NCI-H446 (cell line): ENCODE measurements at places on chromosomes 3 and 15.

DNA sequence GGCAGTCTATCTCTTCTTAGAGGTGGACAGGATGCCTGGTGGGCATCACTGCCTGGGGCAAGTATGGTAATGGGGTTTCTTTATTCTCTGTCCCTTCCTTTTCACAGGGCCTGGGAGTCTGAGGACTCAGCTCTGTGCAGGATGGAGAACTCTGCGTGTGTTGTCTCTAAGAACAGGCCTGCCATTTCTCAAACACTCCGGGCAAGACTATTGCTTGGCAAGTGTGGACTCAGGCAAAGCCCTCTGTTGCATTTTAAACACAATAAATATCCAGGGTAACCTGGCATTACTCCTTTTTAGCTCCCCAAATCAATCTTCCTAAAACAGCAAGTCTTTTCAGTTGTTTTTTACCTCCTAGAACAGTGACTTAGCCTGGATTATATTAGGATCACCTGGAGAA, 185.1 kb upstream of the ROPN1 start:
- DNase-seq, result no peak

GRCh38 chr15:96339619-96340347, 9.3 kb downstream of the NR2F2 start:
- DNase-seq, result no peak

DNA sequence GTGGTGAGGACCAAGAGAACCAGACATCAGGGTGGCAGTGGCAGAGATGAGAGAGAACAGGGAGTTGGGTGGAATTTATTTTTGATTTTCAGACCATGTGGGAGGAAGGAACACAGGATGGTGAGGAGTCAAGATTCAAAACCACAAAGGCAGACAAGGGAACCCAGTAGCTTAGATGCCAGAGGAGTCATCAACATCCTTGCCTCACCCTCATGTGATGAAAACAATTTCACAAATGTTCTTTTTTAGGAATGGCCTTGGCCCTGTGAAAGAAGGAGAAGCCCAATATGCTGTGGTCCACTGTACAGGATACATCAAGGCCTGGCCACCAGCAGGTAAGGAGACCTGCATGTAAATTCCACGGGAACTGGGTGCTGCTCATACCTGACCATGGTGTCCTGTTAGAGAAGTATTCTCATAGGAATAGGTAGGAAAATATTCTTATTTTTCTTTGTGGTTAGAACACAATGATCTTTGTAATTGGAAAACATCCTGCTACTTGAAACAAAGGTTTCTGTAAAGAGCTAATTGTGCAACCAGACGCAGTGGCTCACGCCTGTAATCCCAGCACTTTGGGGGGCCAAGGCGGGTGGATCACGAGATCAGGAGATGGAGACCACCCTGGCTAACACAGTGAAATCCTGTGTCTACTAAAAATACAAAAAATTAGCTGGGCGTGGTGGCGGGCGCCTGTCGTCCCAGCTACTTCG, 110.0 kb downstream of the ARNT2 start:
- no peak for DNase-seq

- no peak for DNase-seq
Measured at GRCh38 chr3:54372232-54372631, 249.9 kb downstream of the CACNA2D3 start.

DNA sequence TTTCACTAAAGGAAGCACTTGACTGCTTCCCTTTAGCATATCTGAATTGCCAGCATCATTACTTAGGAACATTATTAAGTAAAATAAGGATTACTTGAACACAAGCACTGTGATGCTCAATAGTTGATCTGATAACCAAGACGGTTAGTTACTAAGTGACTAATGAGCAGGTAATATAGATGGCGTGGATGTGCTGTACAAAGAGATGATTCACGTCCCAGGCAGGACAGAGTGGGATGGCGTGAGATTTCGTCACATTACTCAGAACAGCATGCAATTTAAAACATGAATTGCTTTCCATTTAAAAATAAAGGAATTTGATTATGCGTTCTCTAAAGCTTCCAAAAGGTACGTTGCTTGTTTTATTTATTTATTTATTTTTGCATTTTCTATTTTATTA, 240.0 kb upstream of the ARHGEF26 start:
- no peak for DNase-seq

- DNase-seq, result no peak
Measured at GRCh38 chr3:101518421-101518871, 5.4 kb upstream of the SENP7 start.

GRCh38 chr15:96790004-96790403, 459.5 kb downstream of the NR2F2 start:
- no peak for DNase-seq

- no peak for DNase-seq
Measured at GRCh38 chr3:155465664-155466063, 172.2 kb upstream of the STRIT1 start.

DNA sequence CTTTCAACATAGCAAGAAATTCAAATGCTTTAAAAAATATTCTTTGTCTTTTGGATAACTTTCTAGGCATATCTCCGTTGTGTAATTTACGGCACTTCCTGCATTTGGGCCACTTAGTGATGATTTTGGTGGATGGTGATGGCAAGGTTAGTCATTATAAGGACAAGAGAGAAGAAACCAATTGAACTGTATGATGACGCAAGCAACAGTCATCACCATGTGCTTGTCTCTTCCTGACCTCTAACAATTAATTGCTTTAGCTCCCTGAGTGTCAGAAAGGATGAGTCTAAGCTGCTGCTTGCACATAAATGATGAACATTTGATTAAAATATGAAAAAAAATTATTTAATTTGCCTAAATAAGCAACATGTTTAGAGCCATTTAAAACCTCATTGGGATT, 11.3 kb upstream of the P2RY12 start:
- DNase-seq, result no peak

GRCh38 chr15:96264351-96264798, 66.1 kb upstream of the NR2F2 start:
- DNase-seq, result no peak

GRCh38 chr3:59866076-59866475, 816.3 kb upstream of the CFAP20DC start:
- DNase-seq, result no peak

- no peak for DNase-seq
Measured at GRCh38 chr3:69735893-69736292, 3.4 kb upstream of the MITF start.

- no peak for DNase-seq
Measured at GRCh38 chr3:184868477-184868876, 56.5 kb downstream of the VPS8 start.

DNA sequence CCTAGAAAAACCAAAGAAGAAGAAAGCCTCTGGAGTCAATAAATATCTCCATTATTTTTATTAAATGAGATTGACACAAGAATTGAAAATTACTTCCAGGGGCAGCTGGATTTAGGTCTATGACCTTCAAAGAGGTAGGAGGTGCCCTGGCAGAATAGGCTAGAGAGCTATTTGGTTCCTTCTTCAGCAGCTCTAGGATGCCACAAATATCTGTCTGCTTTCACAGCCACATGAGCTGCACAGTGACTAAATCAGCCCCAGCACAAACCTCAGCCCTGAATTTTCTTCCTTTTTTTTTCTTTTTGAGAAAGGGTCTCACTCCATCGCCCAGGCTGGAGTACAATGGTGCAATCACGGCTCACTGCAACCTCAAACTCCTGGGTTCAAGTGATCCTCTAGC, 223.5 kb downstream of the ABHD5 start:
- no peak for DNase-seq

- no peak for DNase-seq
Measured at GRCh38 chr3:189792046-189792929, 161.1 kb downstream of the TP63 start.

DNA sequence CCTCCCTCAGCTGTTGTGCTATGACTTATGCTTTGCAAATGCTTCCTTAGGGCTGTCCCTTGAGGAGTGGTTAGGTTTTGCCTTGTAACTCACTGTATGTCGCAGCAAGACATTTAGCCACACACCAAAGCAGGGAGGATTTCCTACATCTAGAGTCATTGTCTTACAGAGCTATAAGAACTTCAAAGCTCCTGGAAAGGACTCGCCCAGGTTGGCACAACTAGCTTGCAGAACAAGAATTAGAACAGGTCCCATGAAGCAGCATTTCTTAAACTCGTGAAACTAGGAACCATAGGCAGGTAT, 19.4 kb upstream of the ACAP2 start:
- no peak for DNase-seq

GRCh38 chr15:83813682-83814081, 159.8 kb downstream of the ADAMTSL3 start:
- no peak for DNase-seq

GRCh38 chr15:100705841-100706240, 103.5 kb downstream of the ASB7 start:
- no peak for DNase-seq

GRCh38 chr3:37907906-37908305, 46.2 kb downstream of the CTDSPL start:
- DNase-seq, result no peak

DNA sequence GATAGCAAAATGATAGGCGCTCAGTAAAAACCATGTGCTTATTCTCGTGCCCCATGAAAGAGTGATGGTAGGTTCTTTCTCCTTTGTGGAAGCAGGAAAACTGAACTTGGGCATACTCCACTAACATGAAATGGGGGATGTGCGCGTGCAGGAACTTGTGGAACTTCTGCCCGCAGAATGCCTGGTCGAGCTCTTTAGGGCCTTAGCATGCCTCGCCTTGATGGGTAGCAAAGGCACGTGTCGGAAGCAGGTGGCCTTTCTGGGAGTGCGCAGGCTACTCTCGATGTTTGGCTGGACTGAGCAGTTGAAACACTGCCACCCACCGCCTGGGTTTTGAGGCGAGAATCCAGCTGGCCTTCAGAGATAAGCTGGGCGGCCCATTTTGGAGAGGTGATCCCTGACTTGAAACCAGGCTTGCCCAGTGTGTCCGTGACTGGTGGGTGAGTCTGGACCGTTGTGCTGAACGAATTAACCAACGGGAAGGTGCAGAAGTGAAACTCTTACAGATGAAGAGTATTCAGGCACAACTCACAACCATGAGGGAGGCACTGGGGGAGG, 842 bp downstream of the PCCB start:
- peak; percentile 62 for DNase-seq

DNA sequence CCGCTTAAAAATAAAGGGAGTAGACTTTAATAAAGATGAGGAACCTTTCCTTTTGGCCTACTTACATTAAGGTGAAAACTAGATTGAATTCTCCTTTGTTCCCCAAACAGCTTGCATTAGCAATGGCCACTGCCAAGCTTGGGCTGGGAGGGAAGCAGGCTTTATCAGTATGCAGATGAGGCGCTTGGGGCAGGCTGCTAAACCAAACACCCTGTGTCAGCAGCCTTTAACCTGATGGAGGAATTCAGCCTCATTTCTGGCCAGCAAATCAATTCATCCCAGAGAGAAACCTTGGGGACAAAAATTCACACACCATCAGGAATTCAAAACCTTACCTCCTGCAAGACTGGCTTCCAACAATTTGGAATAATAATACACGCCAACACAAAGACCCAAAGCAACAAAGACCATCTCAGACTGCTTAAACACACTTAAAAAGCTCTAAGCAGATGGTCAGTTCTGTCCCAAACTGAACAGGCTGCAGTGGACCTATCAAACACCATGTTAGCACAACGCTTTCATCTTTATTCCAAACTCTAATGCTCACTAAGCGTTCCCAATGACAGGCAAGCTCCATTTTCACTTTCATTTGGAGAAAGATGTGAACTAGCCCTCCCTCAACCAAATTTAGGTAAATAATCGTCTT, 255.1 kb upstream of the CMC1 start:
- no peak for DNase-seq

DNA sequence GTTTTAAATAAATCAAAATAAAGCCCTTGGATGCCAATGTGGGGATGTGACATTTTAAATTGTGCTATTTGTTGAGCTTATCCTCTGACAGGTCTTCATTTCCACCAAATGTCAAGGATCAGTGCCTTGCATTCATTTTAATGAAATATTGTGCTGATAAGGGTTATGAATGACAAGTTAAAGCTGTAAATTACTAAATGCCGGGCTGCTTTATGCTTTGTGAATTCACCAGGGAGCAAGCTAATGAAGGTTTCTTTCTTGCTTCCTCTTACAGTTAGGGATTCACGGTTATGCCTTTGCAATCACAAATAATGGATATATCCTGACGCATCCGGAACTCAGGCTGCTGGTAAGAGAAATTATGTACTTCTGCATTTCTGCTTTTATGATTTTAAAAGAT, 81.7 kb downstream of the LRTM1 start:
- no peak for DNase-seq

DNA sequence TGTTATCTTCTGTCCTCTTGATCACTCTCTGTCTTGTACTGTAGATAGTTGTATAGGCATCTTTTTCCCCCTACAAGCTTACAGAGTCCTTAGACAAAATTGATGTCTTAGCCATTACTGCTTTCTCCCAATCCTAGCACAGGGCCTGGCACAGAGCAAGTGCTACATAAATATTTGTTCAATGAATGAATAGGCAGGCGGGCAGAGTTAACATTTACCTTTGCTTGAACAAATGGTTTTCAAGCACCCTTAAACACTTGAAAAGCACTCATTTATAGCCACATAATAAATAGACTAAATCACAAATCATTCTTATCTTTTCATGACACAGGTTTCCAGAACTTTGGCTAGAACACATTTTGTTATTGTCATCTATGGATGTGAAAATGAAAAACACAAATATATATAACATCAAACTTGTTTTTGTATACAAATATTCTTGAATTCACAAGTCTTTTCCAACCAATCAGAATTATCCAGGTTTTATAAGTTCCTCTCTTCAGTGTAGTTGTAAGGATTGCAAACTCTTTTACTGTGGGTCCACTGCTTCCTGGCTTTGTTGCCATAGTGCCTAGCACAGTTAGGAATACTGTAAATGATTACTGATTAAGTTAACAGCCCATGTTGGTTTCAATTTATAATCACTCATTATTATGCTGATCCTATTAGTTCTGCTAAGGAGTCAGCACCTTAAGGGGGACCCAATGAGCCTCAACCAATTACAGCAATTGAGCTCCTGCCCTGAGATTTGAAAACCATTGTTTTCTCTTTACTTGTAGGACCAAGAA, 61.9 kb downstream of the ISL2 start:
- DNase-seq, result no peak

GRCh38 chr3:61360297-61360965, 109.2 kb upstream of the FHIT start:
- DNase-seq, result no peak

- DNase-seq, result no peak
Measured at GRCh38 chr3:67437090-67437489, 217.3 kb downstream of the SUCLG2 start.

GRCh38 chr3:5489536-5489935, 302.0 kb downstream of the EDEM1 start:
- no peak for DNase-seq

DNA sequence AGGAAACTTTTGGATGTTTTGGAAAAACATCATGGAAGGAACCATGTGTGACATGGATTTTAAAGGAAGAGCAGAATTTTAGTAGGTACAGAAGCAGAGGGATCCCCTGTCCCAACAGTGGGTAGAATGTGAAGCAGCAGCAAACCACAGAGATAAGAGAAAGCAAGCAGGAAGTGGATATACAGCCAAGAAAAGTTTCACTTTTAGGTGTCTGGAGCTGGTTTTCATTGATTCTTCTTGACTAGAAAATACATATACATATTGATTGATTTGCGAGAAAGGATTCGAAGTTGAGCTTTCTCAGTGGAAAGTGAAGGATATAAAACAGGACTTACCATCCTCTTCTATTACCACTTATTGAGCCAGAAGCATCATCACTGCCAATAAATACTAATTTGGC, 133.5 kb downstream of the KCNMB2 start:
- no peak for DNase-seq
